ENCODE measurements at places on chromosomes 7 and 10. TPM values are rescaled to one million over a fixed set of nuclear protein-coding genes. Genes with fewer than 3 reads are reported as not detected.

The MCM7 gene
- total RNA-seq: 238 TPM

The HSPB1 gene
- total RNA-seq: 376 TPM

The DKK1 gene
- total RNA-seq: 75.2 TPM

The ZNF736 gene
- 20.8 TPM for total RNA-seq

The TFPI2 gene
- total RNA-seq: 86.1 TPM

The SRI gene
- 269 TPM for total RNA-seq

The OR6B1 gene
- not detected for total RNA-seq

The DLG5 gene
- total RNA-seq: 81.7 TPM

The LIPK gene
- not detected for total RNA-seq

DNA sequence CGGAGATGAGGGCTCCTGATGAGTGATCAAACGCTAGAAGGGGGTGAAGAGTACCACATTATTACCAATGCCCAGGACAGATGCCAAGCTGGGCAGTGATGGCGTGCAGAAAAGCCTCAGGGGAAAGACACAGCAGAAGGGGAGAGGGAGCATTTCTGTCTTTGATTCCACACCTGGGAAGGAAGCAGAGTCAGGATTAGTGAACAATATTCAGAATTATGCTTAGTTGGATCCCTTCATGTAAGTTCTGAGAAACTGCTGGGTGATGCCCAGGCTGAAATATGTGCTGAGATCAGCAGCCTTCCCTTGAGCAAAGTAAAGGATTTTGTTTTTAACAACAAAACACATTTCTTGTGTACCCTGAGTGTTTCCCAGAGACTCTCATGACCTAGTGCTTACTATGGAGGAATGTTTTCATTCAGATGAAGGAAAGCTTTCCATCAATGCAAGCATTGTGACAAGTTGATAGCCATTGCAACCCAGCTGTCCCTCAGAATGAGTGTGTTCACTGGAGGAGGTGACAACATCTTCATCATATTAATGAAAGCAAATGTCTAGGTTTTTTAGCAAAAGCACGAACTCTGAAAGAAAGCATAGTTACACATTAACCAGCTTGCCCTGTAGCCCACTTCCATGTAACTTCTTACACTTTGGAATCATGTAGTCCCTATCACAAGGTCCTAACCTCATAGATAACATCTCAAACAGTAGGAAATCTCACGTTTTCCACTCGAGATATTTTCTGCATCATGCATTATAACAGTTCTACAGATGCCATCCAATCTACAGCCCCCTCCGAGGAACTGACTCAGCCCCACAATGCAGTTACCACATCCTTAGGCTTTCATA lies 23.8 kb upstream of the AKR1C1 start:
- DNase-seq: peak; percentile 46

GRCh38 chr10:71031603-71032002 lies 143.2 kb upstream of the PCBD1 start:
- no peak for DNase-seq

DNA sequence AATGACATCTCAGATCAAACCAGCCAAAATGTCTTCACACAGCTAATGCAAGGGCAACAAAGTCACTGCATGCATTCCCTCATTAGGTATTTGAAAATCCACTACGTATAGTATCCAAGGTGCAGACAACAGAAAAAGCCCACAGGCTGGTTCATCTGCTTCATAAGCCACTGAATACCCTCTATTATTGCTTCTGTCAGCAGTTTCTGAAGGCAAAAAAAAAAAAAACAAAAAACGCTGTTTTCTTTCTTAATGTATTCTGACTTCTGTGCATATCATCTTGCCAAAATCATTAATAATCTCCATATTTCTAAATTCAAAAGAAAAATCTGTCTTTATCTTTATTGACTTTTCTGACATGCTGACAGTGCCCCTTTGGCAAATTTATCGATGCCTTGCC lies 13.4 kb downstream of the CPVL start:
- no peak for DNase-seq

GRCh38 chr7:116780521-116780920 lies 81.9 kb upstream of the CAPZA2 start:
- DNase-seq: no peak

- DNase-seq: no peak
These were observed 743.8 kb upstream of the LRRN3 start for GRCh38 chr7:110347081-110347480.

- DNase-seq: no peak
These were observed 31.7 kb downstream of the TRIM24 start for GRCh38 chr7:138491612-138492386.

DNA sequence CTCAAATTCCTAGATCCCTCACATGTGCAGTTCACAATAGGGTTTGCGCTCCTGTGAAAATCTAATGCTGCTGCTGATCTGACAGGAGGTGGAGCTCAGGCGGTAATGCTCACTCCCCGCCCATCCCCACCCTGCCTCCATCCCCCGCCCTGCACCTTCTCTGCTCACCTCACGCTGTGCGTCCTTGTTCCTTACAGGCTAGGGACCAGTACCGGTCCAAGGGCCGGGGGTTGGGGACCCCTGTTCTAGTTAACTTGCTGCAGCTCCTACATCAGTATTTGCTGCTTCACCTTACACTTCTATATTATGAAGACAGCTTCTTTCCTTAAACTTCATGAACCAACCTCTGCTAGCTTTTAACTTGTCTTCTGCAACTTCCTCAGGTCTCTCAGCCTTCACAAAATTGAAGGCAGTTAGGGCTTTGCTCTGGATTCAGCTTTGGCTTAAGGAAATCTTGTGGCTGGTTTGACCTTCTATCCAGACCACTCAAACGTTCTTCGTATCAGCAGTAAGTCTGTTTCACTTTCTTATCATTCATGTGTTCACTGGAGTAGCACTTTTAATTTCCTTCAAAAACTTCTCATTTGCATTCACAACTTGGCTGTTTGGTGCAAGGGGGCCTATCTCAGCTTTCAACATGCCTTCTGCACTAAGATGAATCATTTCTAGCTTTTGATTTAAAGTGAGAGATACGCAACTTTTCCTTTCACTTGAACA lies 1.7 kb upstream of the TNKS2 start:
- peak; percentile 14 for DNase-seq

GRCh38 chr10:49158404-49158803 lies 24.6 kb upstream of the FAM170B start:
- DNase-seq: no peak

GRCh38 chr10:58956926-58957325 lies 219.5 kb upstream of the PHYHIPL start:
- DNase-seq: no peak

DNA sequence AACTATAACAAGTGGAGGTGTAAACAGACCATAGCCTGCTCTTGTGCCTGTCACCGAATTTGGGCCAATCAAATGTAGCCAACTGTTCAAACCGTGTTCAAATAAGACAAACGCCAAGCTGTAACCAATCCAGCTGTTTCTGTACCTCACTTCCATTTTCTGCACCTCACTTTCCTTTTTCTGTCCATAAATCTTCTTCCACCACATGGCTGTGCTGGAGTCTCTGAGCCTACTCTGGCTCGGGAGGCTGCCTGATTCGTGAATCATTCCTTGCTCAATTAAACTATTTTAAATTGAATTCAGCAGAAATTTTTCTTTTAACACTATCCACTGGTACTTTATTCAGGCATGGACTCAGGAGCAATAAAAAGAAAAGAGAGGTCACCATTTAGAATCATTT lies 29.9 kb upstream of the COL1A2 start:
- no peak for DNase-seq

DNA sequence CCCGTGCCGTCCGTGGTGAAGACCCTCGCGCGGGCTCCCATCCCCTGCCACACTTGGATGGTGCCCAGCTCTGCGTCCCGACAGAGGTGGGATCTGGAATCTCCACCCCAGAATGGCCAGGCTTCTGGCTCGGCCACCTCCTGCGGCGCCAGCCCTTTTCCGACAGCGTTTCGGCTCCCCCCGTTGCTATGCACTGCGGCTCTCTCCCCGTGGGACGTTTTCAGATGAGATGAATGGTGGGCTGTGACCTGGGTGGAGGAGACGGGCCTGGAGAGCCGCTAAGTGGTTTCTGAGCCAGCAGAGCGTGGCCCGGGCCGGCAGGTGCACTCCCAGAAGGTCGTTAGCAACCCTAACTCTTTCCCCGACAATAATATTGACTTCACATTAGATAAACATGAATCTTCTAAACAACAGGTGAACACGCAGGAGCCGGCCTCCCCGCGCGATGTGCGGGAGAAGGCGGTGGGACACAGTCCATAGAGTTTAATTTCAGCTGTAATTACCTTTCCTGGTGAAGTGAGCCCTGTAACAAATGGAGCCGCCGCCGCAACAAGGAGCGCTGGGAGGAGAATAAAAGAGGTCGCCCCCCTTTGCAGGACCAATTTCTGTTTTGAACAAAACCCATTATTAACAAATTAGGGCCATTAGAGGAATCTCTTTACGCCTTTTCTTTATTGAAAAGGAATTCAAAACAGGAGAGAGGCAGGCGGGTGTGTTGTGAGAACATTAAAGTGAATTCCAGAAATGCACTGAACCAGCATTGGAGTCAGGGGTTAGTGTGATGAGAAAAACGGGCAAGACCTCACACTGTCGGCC lies 294.3 kb upstream of the PFKP start:
- DNase-seq: no peak

- peak; percentile 46 for DNase-seq
These were observed 734 bp downstream of the ABCB4 start for GRCh38 chr7:87474533-87475358.

GRCh38 chr10:1184541-1185430 lies 128.6 kb downstream of the WDR37 start:
- no peak for DNase-seq

GRCh38 chr10:43407148-43407575 lies 1.8 kb downstream of the HNRNPF start:
- DNase-seq: peak; percentile 54

DNA sequence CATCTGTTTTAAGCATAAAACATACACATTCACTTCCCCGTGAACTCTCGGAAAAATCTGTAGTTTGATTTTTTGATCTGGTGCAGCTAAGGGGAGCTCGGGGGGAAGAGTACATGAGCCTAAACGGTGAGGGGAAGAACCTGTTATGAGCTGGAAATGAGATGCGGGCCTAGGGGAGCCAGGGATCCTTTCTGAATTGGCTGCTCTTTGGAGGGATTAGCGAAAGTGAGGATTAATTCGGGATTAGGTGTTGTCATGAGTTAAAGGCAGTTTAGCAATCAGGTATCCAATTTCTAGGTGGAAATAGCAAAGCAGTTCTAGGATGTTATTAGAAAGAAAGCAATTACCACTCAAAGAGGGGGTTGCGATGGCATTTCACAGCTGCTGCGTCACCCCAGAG lies 51.1 kb upstream of the ADARB2 start:
- no peak for DNase-seq

DNA sequence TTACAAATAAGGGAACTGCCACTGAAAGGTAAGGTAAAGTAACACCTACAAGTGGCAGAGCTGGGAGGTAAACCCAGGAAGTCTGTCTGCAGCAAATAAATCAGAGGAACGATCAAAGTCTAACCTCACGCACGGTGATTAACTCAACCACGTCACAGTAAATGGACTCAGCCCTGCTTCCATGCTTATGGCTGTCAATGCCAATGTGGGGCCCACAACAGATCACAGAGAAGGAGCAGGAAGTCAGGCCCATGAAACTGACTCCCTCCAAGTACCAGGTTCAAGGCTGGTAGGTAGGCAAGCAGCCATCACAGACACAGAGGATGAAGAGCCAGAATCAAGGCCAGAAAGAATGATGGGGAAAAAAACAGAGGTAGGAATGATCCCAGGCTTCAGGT lies 38.0 kb upstream of the ACSL5 start:
- no peak for DNase-seq

- DNase-seq: no peak
These were observed 211.4 kb downstream of the MDFIC start for GRCh38 chr7:115133248-115133647.

DNA sequence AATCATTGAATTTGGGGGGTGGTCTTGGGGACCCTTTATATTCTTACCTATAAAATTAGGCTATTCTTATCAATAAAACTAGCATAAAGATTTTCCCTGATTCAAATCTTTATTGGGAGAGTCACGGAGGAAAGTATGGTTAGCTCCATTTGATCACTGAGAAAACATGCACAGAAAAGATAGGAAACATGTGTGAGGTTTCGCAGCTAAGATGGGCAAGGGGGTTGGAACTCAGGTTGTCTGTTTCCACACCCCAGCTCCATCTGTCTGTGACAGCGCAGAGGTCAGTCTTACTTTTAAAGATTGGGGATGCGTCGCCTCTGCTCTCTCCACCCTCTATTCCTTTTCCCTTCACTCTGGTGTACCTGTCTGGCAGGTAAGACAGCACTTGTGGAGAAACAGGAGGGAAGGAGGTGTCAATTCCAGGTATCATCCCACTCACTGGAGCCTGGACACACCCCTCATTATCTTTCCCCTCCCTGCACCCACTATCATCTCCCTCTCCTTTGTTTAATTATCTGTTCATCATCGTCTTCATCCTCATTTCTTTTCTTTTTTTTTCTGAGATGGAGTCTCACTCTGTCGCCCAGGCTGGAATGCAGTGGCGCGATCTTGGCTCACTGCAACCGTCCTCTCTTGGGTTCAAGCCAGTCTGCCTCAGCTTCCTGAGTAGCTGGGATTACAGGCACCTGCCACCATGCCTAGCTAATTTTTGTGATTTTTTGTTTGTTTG lies 2.4 kb upstream of the DENND10 start:
- no peak for DNase-seq

GRCh38 chr10:83476211-83476610 lies 663.1 kb upstream of the GHITM start:
- DNase-seq: no peak

DNA sequence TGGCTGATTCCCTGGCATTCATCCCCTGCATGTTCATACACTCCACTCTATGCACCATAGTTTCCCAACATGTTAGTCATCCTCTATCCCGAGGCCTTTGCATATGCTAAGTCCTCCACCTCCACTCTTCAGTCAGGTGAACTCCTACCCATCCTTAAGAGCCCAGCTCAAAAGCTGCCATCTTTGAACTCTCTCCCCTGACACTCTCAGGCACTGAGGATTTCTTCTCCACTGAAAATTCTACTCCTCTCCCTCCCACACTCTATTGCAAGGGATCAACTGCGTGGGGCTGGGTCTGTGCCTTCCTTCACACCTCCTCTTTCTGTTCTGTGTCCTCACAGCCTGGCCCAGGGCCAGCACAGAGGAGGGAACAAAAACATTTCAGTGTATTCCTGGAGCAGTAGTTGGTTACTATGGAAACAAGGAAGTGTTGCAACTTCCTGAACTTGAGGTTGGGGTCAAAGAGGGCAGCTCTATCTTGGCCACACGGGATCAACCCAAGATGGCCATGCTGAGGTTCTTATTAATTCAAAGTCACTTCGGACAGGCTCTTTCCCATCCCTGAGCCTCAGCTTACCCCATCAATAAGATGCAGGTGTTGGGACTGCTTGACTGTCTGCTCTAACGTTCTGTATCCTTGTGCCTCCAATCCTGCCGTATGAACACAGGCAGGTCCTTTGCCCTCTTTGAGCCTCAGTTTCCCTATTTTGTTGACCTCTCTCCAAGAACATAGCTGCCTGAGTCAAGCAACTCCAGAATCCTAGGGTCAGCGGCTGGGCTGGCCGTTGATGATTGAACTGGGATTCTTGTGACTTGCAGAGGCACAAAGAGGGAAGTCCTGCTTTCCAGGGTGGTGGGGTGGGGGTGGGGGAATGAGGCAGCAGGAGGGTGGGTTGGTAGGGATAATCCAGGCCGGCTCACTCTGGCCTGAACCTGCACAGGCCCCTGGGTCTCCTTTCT lies 15.5 kb downstream of the ZMIZ1 start:
- peak; percentile 83 for DNase-seq

GRCh38 chr10:112852306-112852705 lies 97.7 kb upstream of the TCF7L2 start:
- no peak for DNase-seq

GRCh38 chr7:30083334-30083733 lies 51.5 kb upstream of the MTURN start:
- no peak for DNase-seq
